ENCODE measurements at places on chromosomes 6 and 20.

DNA sequence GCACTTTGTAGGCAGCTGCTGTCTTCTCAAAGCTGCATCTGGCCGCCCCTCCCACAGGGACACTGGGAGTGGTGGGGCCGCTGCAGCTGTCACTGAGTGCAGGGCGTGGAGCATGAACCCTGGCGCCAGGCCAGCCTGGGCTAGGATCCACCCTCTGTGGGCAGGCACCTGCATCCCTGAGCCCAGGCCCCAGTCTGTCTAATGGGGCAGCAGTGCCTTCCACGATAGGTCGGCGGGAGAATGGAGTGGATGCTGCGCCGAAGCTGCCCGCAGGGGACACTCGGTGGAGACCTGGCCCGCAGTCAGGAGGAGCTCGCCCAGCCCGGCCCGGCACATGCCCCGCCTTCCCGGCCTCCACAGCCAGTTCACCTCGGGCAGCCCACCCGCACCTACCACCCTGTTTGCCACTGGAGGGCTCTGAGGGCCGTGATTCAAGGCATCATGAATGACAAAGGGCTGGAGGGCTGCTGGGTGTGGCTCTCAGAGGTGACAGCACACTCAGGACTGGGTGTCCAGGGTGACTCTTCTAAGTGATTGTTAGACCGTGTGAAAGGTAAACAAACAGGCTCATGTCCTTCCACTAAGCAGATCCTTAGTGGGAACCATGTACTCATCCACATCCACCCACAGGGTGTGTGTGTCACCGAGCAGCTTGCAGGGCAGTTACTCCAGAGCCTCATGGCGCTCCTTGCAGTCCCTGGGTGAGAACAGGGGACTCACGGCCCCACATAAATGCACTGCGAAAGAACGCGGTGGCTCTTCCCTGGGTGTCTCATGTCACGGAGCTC, 133.9 kb downstream of the AGPAT4 start:
- peak; percentile 48 for DNase-seq

GRCh38 chr6:144546807-144547206, 261.7 kb downstream of the UTRN start:
- DNase-seq = no peak

GRCh38 chr6:158033751-158034702, 52.4 kb downstream of the SYNJ2 start:
- DNase-seq = no peak

- DNase-seq = no peak
Measured at GRCh38 chr6:98847779-98848538, 13.6 kb downstream of the POU3F2 start.

- peak; percentile 57 for DNase-seq
Measured at GRCh38 chr6:3724451-3725144, 26.9 kb downstream of the PXDC1 start.

DNA sequence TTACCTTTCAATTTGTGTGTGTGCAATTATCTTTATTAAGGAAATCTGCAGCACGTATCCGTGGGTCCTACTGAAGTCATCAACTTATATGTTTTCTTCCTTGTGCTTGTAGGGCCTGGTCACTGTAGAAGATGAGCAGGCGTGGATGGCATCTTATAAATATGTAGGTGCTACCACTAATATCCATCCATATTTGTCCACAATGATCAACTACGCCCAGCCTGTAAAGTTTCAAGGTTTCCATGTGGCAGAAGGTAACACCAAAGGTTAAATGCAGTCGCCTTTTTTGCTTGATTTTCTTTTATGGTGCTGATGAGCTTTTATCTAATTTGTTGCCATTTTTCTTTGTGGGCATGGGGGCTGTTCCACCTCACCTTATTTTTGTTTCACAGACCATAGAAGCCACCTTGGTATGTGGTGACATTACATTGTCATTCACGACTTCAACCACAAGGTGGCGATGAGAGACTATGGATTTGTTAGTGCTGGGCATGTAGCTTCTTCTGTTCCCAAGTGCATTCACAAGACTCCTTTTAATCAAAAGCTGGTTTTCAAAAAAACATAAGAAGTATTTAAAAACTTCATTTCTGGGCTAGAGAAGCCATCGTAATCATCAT, 106.5 kb upstream of the LAMP5 start:
- DNase-seq = peak; percentile 79

- DNase-seq = no peak
Measured at GRCh38 chr20:59925899-59926298, 7.5 kb downstream of the SYCP2 start.

DNA sequence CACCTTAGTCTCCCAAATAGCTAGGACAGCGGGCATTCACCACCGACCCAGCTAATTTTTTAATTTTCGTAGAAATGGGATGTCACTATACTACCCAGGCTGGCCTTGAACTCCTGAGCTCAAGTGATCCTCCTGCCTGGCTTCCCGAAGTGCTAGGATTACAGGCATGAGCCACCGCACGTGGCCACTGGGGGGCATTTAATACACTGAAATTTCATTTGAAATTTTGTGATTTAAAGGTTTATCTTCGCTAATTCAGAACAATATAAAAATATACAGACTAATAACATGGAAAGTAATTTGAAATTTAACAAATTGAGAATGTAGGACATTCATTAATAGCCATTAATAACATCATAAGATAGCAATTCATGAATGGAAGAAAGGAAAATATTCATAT, 20.5 kb upstream of the TBC1D32 start:
- DNase-seq = peak; percentile 14

GRCh38 chr6:3725145-3726047, 26.1 kb downstream of the PXDC1 start:
- DNase-seq = no peak

GRCh38 chr6:35064757-35065440, 76.2 kb downstream of the TCP11 start:
- DNase-seq = no peak

- peak; percentile 98 for DNase-seq
Measured at GRCh38 chr6:44053760-44054556, 73.3 kb downstream of the MRPL14 start.

All from fibroblast of mammary gland (primary cell).